IPS-NIHi11 (cell line): ENCODE measurements at places on chromosomes 4 and X.

GRCh38 chr4:142741995-142742394 lies 104.1 kb downstream of the INPP4B start:
- DNase-seq, result peak; percentile 24

- no peak for DNase-seq
Measured at GRCh38 chr4:113790478-113790877, 28.9 kb upstream of the CAMK2D start.

DNA sequence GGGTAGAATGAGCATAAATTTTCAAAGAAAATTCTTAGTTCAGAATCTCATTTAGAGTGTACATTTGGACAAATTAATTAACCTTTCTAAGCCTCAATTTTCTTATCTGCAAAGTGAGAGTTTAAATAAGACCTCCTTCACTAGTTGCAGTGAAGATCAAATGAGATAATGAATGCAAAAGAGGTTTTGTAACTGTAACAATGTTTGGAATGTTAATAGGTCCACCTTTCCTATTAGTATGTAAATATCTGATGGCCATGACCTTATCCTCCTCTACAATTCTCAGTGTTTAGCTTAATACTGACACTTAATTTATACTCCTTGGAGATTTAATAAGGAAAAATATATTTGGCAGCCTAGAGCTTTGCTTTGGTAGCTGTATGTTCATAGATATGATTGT lies 138.8 kb downstream of the GABRG1 start:
- peak; percentile 5 for DNase-seq

DNA sequence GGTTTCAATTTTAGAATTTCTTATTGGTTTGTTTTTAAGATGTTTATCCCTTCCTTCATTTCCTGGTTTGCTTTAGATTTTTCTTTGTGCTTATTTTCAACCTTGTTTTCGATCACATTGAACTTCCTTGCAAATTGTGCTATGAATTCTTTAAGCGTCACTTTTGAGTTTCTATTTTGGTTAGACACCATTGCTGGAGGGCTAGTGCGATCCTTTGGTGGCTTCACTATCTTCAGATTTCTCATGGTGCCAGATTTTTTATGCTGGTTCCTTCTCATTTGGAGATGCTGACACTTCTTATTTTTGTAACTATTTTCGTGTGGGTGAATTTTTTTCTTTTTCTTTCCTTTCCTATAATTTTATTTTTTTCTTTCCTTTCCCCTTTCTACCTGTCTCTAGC lies 227.2 kb upstream of the HDX start:
- no peak for DNase-seq

- DNase-seq, result no peak
Measured at GRCh38 chrX:67604979-67605703, 61.3 kb downstream of the AR start.

DNA sequence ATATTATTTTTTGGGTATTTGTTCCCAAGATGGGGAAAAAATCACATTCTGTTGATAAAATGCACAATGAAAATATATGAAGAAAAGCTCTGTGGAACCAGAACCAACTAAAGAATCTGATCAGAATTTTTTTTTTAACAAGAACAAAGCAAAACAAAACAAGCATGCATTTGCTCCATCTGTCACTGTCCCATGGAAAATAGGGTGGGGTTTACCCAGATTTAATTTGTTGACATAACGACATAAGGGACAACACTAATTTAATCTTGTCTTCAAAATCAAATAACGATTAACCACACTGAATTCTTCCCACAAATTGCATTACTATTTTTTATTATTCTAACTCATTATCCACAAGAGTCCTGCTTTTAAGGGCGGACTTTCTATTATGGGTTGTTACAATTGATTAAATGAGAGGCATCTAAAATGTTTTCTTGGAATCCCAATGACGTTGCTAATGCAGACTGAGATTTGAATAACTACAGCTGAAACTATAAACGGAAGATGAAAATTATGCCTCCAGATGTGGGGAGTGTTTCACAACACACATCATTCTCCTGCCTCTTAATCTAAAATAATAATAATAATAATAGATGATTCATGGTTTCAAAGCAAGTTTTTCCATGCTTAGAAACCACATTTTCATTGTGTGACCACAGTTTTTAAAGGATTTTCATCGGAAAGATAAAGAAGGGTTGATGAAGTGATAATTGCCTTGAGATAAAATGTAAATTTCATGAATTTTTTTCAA lies 307.0 kb upstream of the CPEB2 start:
- no peak for DNase-seq

GRCh38 chr4:3311095-3311372 lies 18.2 kb downstream of the RGS12 start:
- DNase-seq, result no peak

DNA sequence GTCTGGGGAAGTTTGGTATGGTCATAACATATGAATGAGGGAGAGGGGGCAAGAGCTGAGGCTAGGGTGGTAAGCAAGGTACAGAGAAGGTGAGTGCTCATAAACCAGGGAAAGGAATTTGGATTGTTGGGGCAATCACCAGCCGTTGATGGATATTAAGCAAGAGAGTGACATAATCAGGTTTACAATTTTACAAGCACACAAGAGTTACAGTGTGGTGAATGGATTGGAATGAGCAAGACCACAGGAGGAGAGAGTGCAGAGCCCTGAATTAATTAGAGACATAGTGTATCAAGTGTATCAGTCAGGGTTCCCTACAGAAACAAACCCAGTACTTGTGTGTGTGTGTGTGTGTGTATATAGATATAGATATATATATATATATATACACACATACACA lies 18.7 kb upstream of the FMR1NB start:
- DNase-seq, result no peak

DNA sequence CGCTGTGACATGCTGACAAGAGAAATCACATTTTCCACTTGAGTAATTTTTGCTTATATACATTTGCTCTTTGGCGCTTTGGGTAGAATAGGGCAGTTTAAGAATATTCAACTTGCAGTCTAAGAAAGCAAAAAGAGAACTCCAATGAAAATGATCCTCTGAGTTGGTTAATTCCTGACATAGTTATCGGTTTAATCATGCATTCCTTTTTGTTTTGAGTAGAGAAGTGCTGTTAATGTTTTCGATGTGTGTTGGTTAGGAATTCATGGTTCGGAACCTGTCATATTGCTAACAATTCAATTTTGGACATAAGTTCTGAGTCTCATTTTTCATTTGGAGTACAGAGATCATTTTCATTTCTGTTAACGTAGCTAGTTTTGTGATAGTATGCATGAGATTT lies 700.6 kb upstream of the PITX2 start:
- DNase-seq, result no peak

DNA sequence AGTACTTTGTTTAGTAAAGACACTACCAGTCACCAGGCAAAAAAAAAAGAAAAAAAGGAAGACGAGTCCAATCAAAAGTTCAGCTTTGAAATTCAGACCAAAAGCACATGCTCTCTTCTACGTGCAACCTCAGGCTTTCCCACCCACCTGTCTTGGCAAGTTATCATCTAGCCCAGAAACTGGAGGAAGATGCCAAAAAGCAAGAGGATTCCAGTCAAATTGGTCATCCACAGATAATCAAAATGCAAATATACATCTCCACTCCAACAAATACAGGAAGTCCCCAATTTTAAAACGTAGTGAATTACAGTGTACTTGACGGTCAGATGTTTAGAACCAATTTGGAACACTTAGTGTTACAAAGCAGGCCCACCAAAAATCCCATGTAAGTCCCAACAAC lies 96.5 kb downstream of the PALLD start:
- DNase-seq, result no peak

DNA sequence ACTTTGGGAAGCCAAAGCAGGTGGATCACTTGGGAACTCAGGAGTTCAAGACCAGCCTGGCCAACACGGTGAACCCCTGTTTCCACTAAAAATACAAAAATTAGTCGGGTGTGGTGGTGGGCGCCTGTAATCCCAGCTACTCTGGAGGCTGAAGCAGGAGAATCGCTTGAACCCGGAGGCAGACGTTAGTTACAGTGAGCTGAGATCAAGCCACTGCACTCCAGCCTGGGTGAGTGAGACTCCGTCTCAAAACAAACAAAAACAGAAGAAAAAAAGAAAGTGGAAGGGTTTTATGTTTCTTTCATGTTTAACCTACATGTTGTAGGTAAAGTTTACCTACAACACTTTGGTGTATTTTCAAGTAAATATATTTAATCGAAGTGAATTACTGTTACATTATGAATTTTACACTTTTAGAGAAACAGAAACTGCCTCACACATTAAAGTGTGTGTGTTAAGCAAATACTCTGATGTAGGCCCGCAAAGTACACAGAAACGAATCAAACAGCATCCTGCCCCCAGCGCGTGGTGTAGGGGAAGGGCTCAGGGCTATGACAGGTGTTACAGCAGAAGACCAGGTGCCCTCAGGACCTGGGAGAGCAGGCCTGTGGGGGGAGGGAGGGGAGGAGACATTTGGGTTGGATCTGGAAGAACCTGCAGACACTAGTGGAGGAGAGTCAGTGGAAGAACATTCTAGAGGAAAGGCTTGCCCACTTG lies 39.0 kb downstream of the PTTG2 start:
- DNase-seq, result no peak

- no peak for DNase-seq
Measured at GRCh38 chr4:3759236-3759635, 6.9 kb upstream of the ADRA2C start.

- DNase-seq, result peak; percentile 2
Measured at GRCh38 chr4:785332-786073, 40.4 kb downstream of the CPLX1 start.

DNA sequence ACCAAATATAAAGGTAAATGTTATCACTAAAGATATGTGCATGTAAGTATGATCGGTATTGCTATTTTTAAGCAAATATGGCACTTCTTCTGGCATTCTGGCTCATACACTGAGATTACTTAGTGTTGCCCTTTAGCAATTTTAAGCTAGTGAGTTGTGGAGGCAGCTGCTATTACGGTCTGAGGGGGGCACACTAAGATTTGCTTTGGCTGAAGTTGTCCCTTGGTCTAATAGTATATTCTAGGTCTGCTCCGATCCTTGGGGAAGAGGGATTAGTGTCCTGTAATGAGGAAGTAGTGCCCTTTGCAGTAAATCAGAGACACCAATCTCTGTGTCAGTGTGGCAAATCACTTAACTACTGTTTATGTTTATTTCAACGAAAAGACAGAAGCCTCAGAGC lies 196.5 kb upstream of the FTHL17 start:
- DNase-seq, result peak; percentile 3

DNA sequence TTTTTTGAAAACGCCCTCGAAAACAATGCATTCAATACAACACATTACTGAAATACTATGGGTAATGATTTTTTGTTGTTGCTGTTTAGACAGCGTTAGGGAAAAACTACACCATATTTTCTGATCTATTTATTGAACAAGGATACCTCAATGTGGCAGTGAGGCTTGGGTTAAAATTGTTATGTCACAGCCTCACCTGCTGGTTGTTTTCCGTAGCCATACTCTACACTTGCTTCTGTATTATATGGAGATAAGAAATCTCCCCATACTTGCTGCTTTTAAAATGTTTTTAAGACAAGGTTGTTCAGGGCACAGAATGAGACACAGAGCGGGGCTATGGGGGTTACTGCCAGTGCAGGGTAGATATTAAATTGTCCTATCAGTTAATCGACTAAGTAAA lies 221.6 kb upstream of the FTHL17 start:
- no peak for DNase-seq

- DNase-seq, result no peak
Measured at GRCh38 chrX:7486505-7486904, 338.6 kb upstream of the PUDP start.

- DNase-seq, result no peak
Measured at GRCh38 chrX:113001836-113002235, 161.2 kb upstream of the AMOT start.

- peak; percentile 38 for DNase-seq
Measured at GRCh38 chrX:119981286-119982070, 37.9 kb upstream of the NKAP start.

- DNase-seq, result no peak
Measured at GRCh38 chrX:119919835-119920585, 23.5 kb downstream of the NKAP start.

- no peak for DNase-seq
Measured at GRCh38 chrX:19370061-19370460, 26.3 kb downstream of the PDHA1 start.

- no peak for DNase-seq
Measured at GRCh38 chr4:8051644-8052043, 107.0 kb downstream of the ABLIM2 start.

- no peak for DNase-seq
Measured at GRCh38 chr4:14646831-14647230, 355.4 kb upstream of the CPEB2 start.

- no peak for DNase-seq
Measured at GRCh38 chr4:39568805-39569204, 41.6 kb upstream of the UGDH start.

DNA sequence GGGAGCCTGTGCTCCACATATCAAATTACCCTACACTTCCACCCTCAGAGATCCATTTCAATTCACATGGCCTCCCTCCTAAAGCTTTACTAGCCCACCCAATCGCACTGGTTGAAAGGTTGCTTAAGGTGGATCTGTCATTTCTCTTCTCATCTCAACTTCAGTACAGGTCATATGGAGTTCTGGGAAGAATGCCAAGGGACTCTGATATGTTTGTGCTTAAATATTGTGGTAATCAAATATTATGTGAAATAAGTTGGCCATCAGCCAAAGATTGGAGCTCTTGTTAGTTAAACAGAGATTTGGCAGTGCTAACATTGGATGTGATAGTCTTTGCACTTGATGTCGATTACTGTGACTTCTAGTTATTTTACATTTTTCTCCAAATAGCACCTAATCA lies 20.5 kb downstream of the SEPTIN6 start:
- no peak for DNase-seq

GRCh38 chrX:8122538-8122937 lies 48.5 kb downstream of the VCX2 start:
- DNase-seq, result no peak

DNA sequence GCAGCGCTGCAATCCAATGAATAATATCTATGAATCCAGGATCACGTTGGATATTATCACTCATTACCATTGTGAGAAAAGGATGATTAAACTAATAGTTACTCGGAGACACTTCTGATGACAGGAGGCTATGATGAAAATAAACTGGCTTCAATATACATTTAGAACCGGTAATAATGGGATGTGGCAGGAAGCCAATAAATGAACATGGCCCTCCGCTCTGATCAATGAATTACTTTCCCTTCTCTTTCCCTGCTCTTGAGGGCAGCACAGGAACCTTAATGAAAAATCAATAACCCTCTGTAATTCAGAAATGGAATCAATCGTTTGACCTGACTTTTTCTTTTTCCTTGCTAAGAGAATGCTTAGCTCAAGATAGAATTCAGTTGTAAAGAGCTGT lies 103.9 kb upstream of the PAQR3 start:
- no peak for DNase-seq

DNA sequence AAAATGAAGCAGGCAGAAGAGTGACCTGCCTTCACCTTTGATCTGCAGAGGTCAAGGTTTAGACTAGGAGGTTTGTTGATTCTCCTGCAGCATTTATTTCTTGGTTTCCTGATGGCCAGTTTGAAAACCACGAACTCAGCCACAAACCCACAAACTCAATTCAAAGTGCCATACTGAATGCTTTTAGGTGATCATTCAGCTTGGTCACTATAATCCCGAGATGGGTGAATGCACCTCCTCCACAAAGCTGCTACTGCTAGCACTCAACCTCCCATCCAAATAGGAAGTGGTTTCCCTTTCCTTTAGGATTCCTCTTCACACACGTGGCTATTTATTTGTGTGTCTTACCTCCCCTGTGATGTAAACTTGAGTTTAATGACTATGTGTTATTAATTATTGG lies 225.2 kb downstream of the MID1 start:
- DNase-seq, result no peak

GRCh38 chr4:109037026-109037425 lies 265.4 kb downstream of the COL25A1 start:
- no peak for DNase-seq

- no peak for DNase-seq
Measured at GRCh38 chr4:95516528-95517017, 32.2 kb downstream of the UNC5C start.

GRCh38 chrX:17456526-17456925 lies 81.5 kb downstream of the NHS start:
- peak; percentile 4 for DNase-seq
